ENCODE measurements at places on chromosomes 2 and 18. TPM values are rescaled to one million over a fixed set of nuclear protein-coding genes. Genes with fewer than 3 reads are reported as not detected.

DNA sequence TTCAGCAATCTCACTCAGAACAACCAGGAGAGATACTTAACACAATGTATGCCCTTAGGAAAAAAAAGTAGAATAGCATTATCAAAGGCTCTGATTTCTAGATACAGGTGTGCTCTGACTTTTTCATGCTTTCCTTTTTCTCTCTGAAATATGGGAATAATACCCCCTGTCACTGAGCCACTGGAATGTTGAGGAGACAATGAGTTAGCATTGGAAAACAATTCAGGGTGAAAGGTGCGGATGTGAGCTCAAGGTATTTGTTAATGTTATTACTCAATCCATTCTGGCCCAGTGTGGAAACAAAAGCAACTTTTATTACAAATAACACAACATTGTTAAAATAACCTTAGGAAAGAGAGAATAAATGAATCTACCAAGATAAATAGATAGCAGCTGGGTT is 228.0 kb downstream of the IKZF2 start:
- no peak for DNase-seq

- no peak for DNase-seq
Measured at GRCh38 chr18:10213526-10213925, 240.9 kb upstream of the APCDD1 start.

- peak; percentile 65 for DNase-seq
Measured at GRCh38 chr18:9737006-9737405, 28.9 kb downstream of the RAB31 start.

DNA sequence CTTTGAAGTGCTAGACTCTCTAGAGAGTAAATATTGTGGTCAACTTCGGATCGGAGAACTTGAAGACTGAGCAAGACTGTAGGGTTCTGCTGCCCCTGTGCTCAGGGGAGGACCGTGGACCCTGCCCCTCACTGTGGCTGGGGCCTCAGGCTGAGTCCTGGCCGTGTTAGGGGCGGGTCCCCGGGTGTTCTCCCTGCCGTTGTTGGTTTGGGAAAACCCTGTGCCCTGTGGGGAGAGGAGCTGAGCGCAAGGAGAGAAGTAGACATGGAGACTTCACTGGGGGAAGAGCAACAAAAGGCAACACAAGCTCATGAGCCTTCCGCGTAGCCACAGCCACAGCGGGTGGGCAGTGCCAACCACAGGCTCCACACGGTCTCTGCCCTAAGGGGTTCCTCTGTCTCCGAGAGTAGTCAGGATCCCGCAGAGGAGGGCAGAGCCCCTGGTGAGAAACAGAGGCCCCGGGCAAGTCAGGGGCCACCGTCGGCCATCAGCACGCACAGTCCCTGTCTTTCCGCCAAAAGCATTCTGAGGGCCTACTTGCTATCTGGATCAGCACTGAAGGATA is 53.1 kb downstream of the NTSR2 start:
- DNase-seq: no peak

GRCh38 chr2:136081582-136082210 is 36.3 kb downstream of the CXCR4 start:
- no peak for DNase-seq

- no peak for DNase-seq
Measured at GRCh38 chr18:76476665-76477561, 18.1 kb downstream of the ZNF516 start.

DNA sequence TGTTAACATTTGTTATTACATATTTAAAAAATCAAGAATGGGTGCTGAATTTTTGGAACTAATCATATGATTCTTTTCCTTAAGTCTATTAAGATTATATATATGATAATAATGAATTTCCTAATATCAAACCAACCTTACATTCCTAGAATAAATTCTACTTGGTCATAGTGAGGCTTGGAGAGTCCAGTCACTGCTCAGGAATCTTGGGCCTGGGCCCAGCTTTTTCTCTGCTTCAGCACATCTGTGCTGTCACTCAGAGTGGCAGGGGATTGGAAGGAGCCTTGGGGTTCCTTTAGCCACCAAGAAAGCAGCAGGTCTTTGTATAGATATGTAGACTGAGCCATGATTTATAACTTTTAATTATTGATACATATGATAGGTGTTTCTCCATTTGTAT is 19.9 kb upstream of the ZAP70 start:
- DNase-seq: no peak

GRCh38 chr2:79638954-79639353 is 126.1 kb downstream of the CTNNA2 start:
- no peak for DNase-seq

GRCh38 chr2:111198701-111199100 is 78.0 kb downstream of the BCL2L11 start:
- DNase-seq: no peak

DNA sequence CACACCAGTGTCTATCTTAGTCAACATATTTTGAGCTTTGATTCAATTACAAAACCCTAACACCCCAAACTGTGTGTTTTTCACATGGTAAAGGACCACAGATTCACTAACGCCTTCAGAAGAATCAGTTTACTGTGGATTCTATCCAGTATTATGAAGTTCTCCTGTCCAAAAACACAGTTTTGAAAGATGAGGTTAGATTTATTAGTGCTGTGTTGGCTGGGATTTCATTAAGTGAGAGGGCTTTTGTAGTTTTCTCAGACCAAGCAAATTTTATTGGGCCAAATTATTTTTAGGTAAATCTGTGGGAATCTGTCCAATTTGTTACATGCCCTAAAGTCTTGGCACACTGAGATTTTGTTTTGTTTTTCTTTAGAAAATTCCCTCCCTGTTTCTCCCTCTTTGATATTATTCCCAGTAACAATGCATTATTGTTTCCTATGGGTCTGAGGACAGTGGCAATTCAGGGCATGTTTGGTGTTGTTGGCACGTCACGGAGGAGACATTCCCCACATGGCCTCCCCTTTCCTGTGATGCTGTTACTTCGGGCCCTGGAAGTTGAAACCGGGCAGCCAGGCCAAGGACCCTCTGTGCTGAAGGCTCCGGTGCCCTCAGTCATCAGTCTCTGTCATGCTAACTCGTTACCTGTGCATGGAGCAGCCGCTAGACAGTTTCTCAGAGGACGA is 87.5 kb upstream of the ALKAL2 start:
- no peak for DNase-seq

DNA sequence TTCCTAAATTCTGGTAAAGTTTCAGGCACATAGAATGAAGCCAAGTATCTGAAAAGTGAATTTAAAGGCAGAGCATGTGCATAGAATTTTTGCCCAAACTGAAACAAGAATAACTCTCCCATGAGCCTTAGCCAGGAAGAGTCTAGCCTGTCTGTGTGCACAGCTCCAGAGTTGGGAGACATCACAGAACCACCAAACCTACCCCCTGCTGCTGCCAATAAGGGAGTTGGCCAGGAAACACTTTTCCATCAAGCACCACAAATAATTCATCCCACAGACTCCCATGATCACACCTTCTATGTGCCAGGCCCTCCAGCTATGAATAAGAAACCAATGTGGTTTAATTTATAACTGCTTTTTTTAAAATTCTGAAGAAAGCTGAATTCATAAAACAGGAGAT is 27.0 kb downstream of the OSR1 start:
- no peak for DNase-seq

GRCh38 chr18:9117980-9118841 is 15.7 kb downstream of the NDUFV2 start:
- no peak for DNase-seq

DNA sequence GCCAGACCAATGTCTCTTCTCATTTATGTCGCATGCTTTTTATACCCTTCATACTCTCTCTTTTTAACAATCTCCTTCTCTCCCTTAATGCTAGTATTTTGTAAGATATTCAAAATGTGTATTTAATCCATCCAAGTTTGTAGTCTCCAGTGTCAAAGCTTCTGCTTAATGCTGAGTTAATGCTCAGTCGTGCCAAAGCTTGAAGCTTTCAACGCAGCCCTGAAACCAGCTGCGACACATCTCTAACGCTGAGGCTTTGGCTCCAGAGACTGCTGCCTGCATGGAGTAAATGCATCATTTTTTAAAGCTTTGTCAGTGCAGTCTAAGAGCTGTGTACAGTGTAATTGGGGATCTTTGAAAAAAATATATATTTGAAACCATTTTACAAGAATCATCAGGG is 2108.8 kb upstream of the PIK3C3 start:
- no peak for DNase-seq

DNA sequence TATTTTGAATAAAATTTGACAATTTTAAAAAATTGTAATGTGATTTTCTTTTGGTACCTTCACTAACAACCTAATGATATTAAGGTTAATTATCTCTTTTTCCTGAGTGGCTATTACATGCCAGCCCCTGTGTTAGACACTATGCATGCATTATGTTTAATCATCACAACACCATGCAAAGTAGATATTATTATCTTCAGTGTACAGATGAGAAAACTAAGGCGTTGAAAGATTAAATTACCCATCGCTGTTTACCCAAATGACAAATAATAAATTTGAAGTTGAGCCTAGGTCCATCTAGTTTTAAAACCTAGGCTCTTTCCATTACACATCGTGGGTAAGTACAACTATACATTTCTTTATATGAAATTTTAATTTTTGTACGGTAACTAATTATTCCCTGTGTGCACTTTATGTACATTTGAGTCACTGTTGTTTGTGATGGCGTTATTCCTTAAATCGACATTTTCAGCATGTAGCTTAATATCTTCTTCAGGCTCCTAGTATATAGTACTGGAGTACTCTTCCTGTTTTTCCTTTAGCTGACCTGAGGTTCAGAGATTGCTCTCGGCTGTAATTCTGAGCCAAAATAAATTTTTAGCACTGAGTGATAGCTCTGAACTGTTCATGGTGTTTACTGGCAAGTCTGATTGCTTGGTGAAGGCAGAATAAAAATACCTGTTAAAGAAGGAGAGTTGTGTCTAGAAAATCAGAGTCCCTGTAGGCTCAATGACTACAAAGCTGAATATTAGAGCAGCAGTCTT is 13.9 kb upstream of the MBD2 start:
- no peak for DNase-seq

DNA sequence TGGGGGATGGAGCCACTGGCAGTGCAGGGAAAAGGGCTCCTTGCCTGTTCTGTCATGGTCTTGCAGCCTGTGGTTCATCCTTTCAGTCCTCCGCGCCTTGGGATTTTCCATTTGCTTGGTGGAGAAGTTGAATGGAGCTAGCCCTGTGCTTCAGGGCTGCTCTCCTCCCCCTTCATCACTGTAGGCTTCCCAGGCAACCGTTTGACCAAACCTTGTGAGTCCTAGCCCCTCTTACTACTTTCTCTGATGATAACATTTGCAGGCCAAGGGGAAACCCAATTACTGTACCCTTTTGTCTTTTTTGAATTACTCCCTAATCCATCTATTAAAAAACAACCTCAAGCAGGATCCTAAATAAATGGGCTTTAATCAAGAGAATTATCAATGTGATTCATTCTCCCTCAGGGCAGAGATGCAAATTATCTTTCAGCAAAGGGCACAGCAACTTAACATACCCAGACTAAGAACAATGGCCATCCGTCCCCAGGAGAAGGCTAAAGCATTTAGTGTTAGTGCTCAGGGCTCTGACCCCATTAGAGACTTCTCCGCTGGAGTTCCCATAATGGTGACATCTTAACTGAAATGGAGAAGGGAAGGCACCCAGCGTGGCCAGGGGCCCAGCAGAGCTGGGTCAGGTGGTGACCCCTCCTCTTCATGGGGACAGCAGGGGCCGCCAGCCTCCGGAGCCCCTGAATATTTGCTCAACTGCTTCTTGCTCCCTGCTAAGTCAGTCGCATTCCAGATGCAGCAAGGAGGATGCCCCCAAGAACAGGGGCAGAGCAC is 40.7 kb downstream of the RHOB start:
- DNase-seq: no peak

GRCh38 chr2:196361606-196362326 is 190.4 kb upstream of the STK17B start:
- no peak for DNase-seq

- DNase-seq: peak; percentile 36
Measured at GRCh38 chr2:10302479-10303180, at the start of gene HPCAL1. HPCAL1 (plus strand) TSS chr2:10302904; CDS start chr2:10419758, 116,854 bp downstream.

- no peak for DNase-seq
Measured at GRCh38 chr2:17680119-17680518, 73.5 kb downstream of the SMC6 start.

DNA sequence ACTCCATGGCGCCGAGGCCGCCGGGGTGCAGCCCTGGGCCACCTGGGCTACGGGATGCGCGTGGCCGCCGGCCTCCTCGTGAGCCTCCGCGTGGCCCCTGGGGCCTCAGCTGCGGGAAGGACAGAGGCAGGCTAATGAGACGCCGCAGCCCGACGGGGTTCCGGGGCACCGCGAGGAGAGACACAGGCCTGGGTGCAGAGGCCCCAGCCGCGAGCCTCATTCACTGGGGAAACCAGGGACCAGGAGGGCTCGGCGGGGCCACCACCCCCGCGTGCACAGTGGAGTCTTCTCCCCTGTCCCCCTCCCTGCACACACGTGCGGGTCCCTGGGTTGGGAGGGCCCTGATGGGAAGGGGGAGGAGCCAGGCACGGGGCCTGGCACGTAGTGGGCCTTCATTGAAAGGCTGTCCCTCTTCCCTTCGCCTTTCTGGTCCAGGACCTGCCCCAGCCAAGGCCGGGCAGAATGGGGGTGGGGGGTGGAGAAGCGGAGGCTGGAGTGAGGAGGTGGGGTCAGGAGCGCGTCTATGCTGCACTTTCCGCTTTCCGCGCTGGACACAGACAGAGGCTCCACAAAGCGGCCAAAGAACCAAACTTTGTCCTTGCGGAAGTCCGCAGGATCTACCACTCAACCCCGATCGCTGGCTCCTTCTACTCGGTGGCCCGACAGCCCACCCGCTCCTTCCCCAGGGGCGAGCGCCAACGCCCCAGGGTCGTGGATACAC is 9.1 kb downstream of the ALPP start:
- DNase-seq: no peak

DNA sequence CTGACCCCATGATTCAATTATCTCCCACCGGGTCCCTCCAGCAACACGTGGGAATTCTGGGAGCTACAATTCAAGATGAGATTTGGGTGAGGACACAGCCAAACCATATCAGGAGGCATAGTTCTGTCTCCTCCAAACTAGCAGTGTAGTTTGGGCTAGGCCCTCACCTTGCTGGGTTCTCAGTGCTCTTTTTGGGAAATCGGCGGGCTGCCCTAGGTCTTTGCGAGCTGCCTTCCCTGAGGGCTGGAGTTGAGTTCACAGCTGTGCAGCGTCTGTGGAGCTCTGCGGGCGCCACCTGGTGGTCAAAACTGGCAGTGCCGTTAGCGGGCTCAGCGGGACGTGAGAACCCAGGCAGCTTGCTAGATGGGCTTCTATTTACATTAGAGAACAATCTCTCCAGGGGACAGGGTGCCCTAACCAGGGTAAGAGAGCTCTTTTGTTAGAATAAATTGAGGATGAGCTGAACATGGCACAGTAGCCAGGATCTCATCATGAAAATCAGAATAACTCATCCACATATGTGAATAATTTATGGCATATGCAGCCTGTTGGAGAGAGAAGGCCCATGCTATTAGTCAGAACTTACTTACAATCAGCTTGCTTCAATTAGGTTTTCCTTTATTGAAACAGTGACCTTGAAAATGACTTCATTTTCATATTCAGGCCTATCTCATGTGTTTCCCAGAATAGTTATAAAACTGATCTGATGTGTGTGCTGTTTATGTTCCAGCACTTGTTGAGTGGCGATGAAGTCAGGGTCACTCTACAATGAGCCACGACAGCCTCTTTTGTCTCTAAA is 27.4 kb upstream of the YES1 start:
- DNase-seq: peak; percentile 68

Gene RSAD2
- total RNA-seq: not detected

Gene CYTIP
- 0.64 TPM for total RNA-seq

Gene ABHD1
- total RNA-seq: not detected

Gene IL1RL2
- total RNA-seq: not detected

Gene CXCR2
- total RNA-seq: 0.15 TPM

Gene COLEC12
- total RNA-seq: not detected

Gene B4GALT6
- 16.1 TPM for total RNA-seq

Gene CHST9
- not detected for total RNA-seq

Gene AAK1
- 32.0 TPM for total RNA-seq

Gene GRB14
- 6.3 TPM for total RNA-seq

Gene EFHD1
- 0.52 TPM for total RNA-seq

Gene LRP2
- 0.20 TPM for total RNA-seq

Gene CKAP2L
- 27.5 TPM for total RNA-seq

Measured in HCT116 (cell line).